ENCODE measurements at places on chromosomes 3 and 15. TPM values are rescaled to one million over a fixed set of nuclear protein-coding genes. Genes with fewer than 3 reads are reported as not detected.

The ZNF662 gene
- total RNA-seq = 1.5 TPM

The SYNM gene
- 8.3 TPM for total RNA-seq

The WDR93 gene
- total RNA-seq = not detected

- no peak for DNase-seq
Observed at GRCh38 chr3:53498806-53499641, 4.6 kb downstream of the CACNA1D start.

DNA sequence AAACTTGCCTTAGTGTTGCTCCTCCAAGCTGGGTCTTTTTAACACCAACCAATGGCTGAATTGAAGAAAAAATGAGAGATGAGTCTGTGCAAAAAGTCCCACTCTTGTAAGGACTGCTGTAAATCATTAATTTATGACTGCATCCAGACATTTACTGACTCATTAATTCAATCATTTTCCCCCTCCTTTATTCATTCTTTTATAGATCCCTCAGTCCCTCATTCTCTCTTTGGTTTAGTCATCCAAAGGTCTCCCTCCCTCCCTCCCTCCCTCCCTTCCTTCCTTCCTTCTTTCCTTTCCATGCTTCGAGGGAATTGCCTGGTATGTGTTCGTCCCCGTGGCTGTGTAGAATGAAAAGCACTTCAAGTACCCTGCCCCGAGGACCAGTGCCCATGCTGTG lies 35.3 kb upstream of the MRPS22 start:
- DNase-seq = no peak

DNA sequence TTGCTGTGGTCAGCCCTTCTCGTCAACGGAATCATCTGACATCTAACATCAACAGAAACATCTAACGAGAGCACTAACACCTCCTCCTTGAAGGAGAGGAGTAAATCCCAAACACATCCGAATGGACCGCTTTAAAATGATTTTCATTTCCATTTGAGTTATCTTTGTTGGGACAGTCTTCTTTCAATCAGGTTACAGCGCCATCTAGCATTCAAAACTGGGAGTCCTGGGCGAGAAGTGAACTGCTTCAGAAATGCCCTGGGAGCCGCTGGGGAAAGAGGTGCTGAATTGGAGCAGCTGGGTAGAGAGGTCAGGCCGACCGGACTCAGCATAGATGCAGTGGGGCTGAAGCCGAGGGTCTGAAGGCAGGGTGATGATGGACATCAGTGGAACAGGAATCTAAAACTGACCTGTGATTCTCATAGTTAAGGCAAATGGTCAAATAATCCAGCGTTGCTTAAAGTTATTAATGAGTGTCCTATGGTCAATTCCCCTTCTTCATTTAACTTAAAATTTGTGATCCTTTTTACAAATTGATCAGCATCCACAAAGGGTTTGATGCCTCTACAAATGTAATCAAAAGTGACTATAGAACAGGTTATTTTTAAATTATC lies 170.0 kb upstream of the NDN start:
- no peak for DNase-seq

DNA sequence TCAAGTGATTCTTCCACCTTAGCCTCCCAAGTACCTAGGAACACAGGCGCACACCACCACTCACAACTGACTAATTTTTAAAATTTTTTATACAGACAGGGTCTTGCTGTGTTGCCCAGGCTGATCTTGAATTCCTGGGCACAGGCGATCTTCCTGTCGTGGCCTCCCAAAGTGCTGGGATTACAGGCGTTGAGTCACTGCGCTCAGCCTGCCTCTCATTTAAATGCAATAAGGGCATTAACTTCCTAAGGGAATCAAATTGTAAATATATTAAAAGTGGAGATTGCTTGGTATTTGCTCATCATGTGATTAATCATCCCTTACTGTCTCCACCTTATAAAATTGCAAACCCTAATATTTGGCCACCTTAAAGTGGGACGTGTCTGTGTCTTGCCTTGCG lies 65.2 kb downstream of the PGPEP1L start:
- DNase-seq = no peak

- DNase-seq = no peak
Observed at GRCh38 chr3:140007911-140008869, 73.2 kb downstream of the CLSTN2 start.

DNA sequence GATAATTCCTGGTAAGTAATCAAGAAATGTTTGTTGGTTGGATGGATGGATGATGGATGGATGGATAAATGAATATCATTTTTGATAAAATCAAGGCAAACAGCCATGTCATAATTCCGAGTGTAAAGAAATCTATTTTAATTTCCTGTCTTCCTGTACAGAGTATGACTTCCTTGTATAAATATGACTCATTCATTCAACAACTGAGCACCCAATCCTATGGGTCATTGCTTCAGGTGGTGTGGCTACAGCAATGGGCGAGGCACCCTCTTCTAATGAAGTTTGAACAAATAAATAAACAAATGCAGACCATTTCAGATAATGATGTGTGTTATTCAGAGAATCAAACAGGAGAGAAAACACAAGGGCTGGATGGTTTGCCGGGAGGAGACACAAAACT lies 198.7 kb downstream of the TNIK start:
- DNase-seq = no peak

All from glomerular endothelial cell (primary cell).